HT1080 (cell line): ENCODE measurements at places on chromosomes 5 and 9.
A peak's percentile ranks its signal among the peaks of the same experiment; 100 is the strongest.

DNA sequence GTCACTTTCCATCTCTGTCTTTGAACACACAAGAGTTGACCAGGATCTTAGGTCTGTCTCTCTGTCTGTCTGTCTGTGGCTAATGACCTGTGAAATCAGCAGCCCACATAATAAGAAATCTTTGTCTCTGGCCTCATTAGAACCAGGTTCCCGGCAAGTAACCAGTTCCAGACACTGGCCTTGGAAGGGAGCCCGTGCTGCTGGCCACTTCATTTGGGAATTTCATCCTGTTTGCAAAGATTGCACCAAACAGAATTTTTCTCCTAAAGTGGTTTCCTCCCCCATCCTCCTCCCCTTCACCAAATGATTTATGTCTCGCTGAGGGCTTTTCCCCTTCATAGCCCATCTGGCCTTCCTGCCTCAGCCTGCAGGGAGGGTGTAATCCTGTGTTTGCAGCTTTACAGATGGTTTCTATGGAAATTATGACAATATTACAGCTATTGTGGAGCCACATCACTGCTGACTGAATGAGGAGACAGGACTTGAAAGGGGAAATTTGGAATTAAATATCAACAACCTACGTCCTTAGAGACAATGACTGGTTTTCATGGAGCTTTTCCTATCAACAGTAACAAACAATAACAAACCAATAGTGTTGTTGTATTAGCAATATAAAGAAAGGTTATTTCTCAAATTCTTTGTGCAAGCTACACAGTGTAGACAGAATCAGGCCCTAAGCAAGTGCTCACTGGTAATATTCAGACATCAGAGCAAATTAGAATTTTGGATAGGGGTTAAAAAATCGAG is 25.7 kb downstream of the DPYSL3 start:
- peak; percentile 57 for DNase-seq

DNA sequence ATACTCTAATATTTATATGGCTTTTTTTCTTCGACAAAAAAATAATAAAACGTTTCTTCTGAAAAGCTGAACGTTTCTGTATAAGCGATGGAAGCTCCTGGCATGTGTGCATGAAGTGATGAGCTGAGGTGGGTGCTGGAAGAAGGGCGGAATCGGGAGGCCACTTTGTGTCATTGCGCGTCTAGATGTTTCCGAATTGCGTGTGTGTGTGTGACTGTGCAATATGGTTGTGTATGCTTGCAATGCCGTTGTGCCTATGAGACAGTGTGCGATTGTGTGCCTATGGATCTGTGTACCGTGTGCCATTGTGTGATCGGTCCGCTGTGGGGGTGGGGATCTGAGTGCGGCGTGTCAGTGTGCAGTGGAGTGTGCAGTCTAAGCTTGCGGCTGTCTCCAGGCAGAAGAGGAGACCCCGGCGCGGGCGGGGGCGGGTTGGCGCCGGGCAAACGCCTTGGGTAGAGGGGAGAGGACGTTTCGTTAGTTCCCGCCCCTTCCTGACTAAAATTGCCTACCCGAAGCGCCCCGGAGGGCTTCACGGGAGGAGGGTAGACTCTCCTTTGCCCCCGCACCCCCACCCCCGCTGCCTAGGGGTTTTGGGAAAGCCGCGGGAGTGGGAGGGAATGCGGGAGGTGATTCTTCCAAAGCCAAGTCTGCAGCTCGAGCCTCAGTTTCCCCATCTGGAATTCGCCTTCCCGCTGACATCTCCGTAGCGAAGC is 24.2 kb downstream of the PCDHGC5 start:
- no peak for DNase-seq

- no peak for DNase-seq
Measured at GRCh38 chr9:129574911-129575585, 45.9 kb downstream of the C9orf50 start.

DNA sequence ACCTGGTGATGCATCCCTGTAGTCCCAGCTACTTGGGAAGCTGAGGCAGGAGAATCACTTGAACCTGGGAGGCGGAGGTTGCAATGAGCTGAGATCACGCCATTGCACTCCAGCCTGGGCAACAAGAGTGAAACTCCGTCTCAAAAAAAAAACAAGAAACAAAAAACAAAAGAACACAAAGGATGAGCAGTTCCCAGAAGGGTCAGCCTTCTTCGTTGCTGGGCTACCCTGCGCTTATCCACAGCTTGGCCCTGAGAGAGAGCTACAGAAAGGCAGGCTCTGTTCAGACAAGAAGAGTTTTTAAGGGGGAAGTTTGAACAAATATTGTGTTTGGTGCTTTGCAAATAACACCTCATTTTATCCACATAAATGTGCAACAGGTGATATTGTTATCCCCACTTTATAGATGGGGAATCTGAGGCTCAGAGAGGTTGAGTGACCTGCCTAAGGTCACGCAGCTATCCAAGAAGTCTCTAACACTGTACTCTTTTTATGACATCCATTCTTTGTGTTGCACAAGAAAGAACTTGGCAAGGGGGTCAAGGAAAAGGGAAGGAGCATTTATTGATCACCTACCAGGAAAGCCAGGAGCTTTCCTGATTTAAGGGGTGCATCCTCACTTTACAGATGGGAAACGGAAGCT is 63.7 kb upstream of the NEURL1B start:
- DNase-seq: no peak

DNA sequence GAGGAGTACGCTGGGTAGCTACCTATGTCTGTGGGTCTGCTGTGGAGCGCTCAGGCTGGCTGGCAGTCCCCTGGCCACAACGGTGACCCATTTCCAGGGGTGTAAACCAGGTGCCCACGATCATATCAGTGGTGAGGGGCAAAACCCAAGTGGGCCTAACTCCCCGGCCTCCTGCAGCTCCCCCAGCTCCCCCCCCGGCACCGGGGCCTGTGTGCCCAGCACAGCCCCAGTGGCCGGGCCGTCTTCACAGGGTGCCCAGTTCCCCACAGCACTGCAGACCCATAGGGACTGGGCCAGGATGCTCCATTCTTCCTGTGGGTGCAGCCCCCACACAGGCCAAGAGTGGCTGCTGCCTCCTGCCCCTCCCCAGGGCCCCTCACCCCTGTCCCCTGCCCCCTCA is 958 bp upstream of the LCN8 start:
- DNase-seq: no peak

DNA sequence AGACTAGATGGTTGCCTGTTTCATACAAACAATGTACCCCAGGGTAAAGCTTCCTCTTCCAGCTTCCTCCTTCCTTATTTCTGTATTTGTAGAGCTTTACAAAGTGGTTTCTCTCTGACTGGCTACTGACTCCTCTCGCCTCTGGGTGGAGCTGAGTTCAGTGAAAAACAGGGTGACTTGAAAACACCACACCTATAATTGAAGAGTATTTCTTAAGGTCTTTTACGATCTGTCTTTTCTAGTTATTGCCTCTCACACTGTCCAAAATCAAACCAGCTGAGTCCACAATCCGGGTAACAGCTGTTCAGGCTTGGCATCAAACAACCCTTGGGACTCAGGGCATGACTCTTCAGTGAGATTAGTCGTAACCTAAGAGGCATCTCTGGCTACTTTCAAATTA is 200.4 kb downstream of the ARRDC3 start:
- DNase-seq: no peak

DNA sequence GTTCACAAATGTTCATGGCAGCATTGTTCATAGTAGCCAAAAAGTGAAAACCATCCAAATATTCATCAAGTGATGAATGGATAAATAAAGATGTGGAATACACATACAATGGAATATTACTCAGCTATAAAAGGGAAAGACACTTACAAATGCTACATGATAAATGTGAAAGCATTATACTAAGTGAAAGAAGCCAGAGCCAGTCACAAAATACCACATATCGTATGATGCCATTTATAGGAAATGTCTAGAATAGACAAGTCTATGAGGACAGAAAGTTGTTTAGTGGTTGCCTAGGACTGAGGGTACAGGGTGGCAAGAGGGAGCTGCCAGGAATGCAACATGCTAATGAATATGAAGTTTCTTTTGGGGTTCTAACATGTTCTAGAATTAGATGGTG is 148.7 kb downstream of the DEPDC1B start:
- DNase-seq: no peak
